ENCODE measurements at places on chromosomes 12 and 14. TPM values are rescaled to one million over a fixed set of nuclear protein-coding genes. Genes with fewer than 3 reads are reported as not detected.

Gene COQ6
- total RNA-seq = 23.2 TPM

Gene FGF23
- not detected for total RNA-seq

Gene INHBE
- 3.5 TPM for total RNA-seq

Gene LRRC10
- not detected for total RNA-seq

Gene RITA1
- total RNA-seq = 24.5 TPM

Gene ANAPC7
- 32.9 TPM for total RNA-seq

Gene MNAT1
- total RNA-seq = 48.7 TPM

Gene AKAP3
- not detected for total RNA-seq

Gene SLC7A7
- 1.6 TPM for total RNA-seq

Gene RPGRIP1
- not detected for total RNA-seq

Gene HCAR3
- total RNA-seq = not detected

Gene KRT6C
- total RNA-seq = not detected

Gene LMO3
- 0.58 TPM for total RNA-seq

Gene NDUFA12
- 302 TPM for total RNA-seq

Gene RND1
- not detected for total RNA-seq

Gene C12orf56
- 5.8 TPM for total RNA-seq

Gene APOF
- total RNA-seq = not detected

Gene CLEC4D
- not detected for total RNA-seq

Gene TC2N
- 0.53 TPM for total RNA-seq

Gene TMEM229B
- total RNA-seq = 0.58 TPM

Gene SETD1B
- total RNA-seq = 2.0 TPM

Gene FAM161B
- 4.6 TPM for total RNA-seq

Gene GLIPR1L2
- total RNA-seq = 0.18 TPM

Gene COPZ1
- 297 TPM for total RNA-seq

Gene DAO
- total RNA-seq = not detected

Gene GALNT6
- 39.7 TPM for total RNA-seq

Gene CFAP251
- 2.0 TPM for total RNA-seq

Gene PDE3A
- 0.58 TPM for total RNA-seq

Gene RFX4
- total RNA-seq = not detected

Gene MSRB3
- total RNA-seq = 40.4 TPM

Gene KCNC2
- total RNA-seq = not detected

Gene B4GALNT1
- 8.4 TPM for total RNA-seq

Gene POTEM
- not detected for total RNA-seq

Gene FAM186B
- total RNA-seq = not detected

Gene SERPINA3
- total RNA-seq = 1.2 TPM

Gene FAR2
- 8.7 TPM for total RNA-seq

Gene AHNAK2
- total RNA-seq = 26.1 TPM

Gene MANSC4
- not detected for total RNA-seq

Gene MYO1H
- total RNA-seq = not detected

Gene TBC1D30
- 0.35 TPM for total RNA-seq

Gene PTPN21
- total RNA-seq = 10.1 TPM

Gene CD27
- not detected for total RNA-seq

Gene KLRF1
- 0.35 TPM for total RNA-seq

Gene SUOX
- 21.8 TPM for total RNA-seq

Gene NIN
- 29.6 TPM for total RNA-seq

Gene PDZRN4
- not detected for total RNA-seq

Gene DIO2
- total RNA-seq = 70.4 TPM

Gene BIN2
- total RNA-seq = not detected

Gene ACSM4
- total RNA-seq = not detected

Gene SUSD6
- total RNA-seq = 8.4 TPM

Gene GDF3
- not detected for total RNA-seq

Gene MYO1A
- not detected for total RNA-seq

Gene CACNA1C
- 0.58 TPM for total RNA-seq

Gene CRACR2A
- 13.3 TPM for total RNA-seq

Gene PTPRO
- 0.35 TPM for total RNA-seq

Data from myometrial cell (primary cell).